ENCODE measurements at places on chromosomes 6 and 20.
A peak's percentile ranks its signal among the peaks of the same experiment; 100 is the strongest.

DNA sequence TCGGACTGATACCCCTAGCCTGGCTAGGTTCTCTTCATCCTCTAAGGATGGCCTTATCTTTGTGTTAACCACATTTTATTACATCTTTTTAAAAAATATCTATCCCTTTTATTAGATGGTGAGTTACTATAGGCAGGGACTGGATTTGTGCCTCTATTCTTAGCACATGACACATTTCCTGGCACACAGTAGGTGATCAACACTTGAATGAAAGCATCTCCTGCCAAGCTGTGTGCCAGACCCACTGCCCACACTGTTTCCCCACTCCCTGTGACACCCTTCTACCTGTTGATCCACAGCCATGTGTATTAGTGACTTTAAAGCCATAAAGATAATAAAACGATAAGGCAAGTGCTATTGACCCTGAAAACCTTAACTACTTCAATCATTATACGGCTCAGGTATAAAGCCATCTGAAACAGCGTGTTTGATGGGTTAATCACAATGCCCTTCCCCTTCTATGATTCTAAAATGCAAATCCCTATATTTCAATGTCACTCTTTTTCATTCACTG, 73.6 kb downstream of the MYLK4 start:
- no peak for DNase-seq

DNA sequence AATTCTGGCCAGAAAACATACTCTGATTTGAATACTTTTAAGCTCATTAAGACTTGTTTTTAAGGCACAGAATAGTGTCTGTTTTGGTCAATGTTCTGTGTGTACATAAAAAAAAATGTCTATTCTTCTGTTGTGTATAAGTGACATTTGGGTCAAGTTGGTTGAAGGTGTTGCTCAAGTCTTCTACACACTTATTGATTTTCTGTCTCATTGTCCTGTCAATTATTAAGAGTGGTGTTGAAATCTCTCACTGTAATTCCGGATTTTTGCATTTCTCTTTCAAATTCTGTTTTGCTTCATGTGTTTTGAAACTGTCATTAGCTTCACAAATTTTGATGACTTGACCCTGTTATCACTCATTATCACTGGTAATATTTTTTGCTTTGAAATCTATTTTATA, 37.5 kb upstream of the EPM2A start:
- DNase-seq = no peak

DNA sequence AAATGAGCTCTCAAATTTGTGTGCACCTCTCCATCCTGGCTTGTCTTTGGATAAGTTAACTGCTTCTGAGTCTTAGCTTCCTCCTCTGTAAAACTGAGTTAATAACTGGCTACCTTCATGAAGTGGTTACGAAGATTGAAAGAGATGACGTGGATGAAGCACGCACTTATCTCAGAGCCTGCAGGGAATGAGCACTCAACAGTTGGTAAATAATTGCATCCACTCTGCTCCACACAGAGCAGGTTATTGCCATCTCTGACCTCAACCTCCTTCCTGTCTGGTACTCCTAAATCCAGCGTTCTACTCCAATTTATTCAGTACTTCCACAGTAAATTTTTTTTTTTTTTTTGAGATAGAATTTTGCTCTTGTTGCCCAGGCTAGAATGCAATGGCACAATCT, 6.9 kb downstream of the AURKA start:
- DNase-seq = no peak

- DNase-seq = no peak
These were observed 113.3 kb downstream of the HIVEP1 start for GRCh38 chr6:12125396-12125795.

DNA sequence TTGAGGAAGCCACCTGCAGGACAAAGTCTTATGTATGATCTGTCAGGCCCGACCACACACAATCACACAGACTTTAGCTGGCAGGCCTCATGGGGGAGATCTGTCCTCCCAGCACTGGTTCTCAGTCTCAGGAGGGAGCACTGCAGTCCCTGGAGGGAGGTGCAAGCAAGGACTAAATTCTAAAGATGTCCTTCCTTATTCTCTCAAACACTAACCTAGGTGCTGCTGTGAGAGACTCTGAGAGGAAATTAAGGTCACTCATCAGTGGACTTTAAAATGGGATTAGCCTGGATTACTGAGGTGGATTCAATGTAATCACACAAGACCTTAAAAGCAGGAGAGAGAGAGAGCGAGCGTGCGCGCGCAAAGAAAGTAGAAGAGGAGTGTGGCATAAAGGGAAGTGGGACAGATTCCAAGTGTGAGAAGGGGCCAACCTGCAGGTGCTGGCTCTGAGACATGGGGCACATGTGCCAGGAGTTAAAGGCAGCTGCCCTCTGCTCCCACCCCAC, 14.3 kb downstream of the GLO1 start:
- no peak for DNase-seq

GRCh38 chr6:143843677-143843999, 500 bp downstream of the LTV1 start:
- DNase-seq = no peak

GRCh38 chr20:47249913-47250312, 106.6 kb downstream of the ZMYND8 start:
- DNase-seq = no peak

DNA sequence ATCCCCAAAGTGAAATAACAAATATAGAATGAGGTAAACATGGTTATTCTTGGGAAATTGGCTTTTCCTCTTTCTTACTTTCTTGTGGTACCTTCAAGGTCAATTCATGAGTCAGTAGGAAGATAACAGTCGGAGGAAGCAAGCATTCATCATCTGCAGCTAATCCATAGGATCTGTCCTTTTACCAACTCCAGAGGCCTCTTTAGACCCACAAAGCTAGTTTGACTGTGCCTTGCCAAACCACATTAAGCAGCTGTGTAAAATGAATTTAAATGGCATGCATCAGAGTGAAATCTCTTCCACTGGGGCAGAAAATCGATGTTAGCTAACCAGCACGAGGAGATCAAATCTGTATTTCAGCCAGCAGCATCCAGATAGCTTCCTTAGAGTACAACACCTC, 171.3 kb downstream of the TMEM242 start:
- no peak for DNase-seq

GRCh38 chr6:43723737-43724295, 36.2 kb upstream of the MRPS18A start:
- peak; percentile 44 for DNase-seq

DNA sequence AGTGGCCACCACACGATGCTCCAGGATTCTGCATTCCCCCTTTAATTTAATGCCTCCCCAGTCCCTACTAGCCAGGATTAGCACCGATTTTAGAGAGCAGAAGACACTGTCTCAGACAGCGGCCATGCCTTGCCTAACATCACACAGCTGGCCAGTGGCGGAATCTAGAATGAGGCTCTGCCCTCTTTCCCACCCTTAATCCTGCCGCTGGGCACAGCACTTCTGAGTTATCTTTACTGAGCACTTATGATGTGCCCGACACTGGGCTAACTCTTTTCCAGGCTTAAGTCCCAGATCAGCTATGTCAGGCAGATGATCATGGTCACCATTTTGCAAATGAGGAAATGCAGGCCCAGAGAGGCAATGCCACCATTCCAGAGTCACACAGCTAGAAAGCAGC, 5.6 kb upstream of the BPIFA2 start:
- DNase-seq = no peak

- no peak for DNase-seq
These were observed 13.1 kb upstream of the LIN28B start for GRCh38 chr6:104943781-104944180.

- no peak for DNase-seq
These were observed 46.4 kb downstream of the ATG5 start for GRCh38 chr6:106279179-106279578.

DNA sequence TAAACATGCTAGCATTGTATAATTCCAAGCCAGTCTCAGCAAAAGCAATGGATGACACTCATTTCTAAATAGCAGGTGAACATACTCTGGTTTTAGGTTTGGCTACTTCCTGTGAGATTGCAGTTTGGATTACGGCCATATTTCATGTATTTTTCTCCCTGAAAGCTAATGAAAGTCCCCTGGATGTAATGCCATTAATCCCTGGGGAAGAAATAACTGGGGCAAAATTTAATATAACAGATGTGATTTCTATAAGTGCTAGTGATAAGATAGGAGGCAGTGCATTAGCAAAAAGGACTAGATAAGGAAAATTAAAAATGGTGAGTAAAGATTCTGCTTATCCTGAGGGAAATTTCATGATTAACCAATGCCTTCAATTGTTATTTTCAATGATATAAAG, 238.2 kb downstream of the ADGRB3 start:
- no peak for DNase-seq

GRCh38 chr20:63021356-63022321, 14.9 kb upstream of the BHLHE23 start:
- no peak for DNase-seq

DNA sequence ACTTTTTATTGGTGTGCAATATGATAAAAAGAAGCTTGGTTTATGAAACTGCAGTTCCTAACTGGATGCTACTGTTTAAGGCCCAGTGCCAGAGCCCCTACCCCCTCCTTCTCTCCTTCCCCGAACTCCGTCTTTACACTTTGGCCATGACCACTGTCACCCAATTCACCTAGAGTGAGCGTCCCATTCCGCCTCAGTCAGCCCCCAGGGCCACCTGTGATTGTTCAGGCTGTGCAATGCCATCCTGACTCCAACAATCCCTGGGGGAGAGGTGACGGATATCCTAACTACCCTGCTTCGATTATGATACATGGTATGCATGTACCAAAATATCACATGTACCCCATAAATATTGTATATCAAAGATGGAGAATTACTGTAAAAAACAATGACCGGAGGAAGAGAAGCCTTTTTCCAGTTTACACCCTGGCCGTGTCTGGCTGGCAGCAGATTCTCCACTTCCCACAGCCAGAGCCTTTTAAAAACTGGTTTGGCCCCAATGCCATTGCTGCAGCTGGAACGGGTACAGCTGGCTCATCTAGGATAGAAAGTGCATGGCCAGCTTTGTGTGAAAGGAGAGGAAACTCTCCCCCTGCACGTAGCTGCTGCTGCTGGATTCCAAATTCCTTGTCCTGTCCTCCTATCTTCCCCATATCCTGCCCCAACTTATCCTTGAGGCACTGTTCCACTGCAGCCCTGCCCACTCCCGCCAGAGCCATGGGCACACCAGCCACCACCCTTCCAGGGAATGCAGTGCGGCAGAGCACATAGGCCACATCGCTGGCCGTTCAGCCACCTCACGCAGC, 99.7 kb downstream of the JPH2 start:
- no peak for DNase-seq

GRCh38 chr6:106488494-106489370, 128.2 kb downstream of the CRYBG1 start:
- no peak for DNase-seq

DNA sequence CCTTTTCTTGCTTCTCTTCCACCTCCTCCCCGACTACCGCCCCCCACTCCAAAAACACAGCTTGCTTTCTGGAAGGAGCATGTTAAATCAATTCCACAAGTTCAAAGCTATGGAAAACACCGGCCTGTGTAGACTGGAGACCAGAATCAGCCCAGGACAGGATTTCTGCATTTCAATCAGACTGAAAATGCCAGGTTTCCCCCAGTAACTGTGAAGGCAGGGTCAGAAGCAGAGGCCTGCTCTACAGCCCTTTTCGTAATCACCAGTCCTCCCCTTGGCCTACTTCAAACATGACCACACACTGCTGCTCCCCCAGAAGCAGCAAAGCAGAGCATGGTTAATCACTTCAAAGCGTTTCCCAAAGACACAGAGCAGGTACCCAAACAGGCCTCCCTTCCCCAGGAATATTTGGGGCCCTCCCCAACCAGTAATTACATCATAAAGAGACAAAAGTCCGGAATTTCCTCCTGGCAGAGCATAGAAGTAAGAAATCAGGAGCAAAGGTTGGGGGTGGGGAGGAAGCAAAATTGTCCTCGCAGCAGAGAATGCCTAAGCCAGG, 38.4 kb downstream of the ZMYND8 start:
- peak; percentile 79 for DNase-seq

DNA sequence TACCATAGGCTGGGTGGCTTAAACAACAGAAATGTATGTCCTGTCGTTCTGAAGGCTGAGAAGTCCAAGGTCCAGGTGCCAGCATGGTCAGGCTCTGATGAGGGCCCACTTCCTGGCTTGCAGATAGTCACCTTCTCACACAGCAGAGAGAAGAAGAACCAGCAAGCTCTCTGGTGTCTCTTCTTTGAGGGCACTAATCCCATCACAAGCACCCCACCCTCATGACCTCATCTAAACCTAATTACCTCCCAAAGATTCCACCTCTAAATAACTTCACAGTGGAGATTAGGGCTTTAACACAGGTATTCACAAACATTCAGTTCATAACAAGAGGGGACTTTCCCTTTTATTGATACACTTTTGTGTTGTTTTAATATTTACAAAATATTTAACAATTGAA, 61.1 kb downstream of the RIN2 start:
- DNase-seq = no peak

GRCh38 chr6:126657561-126658175, 317.8 kb downstream of the CENPW start:
- peak; percentile 9 for DNase-seq

DNA sequence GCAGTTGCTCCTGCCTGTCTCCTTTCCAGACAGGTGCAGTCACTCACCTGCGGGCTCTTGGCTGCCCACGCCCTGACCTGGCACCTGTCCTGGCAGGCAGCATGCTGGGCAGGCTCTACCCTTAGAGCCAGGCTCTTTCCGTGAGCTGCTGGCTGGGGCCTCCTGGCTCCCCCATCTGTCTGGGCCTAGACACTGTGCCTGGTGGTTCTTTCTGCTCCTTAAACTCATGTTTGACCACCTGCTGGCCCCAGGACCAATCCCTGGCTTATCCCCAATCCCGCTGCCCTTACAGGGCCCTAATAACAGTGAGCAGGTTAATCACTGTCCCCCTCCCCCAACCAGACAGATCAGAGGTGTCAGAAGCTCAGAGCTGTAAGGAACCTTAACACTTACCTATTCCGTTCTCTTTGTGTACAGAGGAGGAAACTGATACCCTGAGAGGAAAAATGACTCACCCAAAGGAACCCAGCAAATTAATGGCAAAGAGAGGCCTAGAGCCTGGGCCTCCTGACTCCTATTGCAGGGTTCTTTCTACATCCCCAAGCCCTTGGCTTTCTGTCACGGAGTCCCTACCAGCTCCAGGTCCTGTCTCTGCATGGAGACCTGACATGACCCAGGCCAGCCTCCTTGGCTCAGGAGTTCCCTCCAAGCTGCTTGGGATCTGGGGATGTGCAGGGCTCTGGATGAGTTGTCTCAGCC, 54.7 kb downstream of the RAB44 start:
- DNase-seq = no peak

- no peak for DNase-seq
These were observed 50.5 kb downstream of the FHL5 start for GRCh38 chr6:96613291-96613999.

DNA sequence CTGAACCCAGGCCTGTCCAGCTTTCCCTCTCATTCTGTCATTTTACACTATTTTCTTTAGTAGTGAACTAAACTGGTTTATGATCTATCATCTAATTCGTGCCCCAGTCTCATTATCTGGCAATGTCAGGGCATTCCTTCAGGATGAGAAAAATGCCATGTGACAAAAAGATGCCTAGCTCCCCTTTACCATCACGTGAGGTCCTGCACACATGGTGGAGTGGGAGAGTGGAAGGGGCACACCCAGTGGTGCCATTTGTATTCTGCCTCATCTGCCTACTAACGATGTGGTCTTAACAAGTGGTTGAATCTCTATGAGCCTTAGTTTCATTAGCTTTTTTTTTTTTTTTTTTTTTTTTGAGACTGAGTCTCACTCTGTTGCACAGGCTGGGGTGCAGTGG, 41.2 kb downstream of the CDC5L start:
- no peak for DNase-seq
